Stimulated activated CD4-positive, alpha-beta T cell treated with anti-CD3 and anti-CD28 coated beads, Interleukin-4, amount 100 ng/mL, for 1 hour (primary cell): ENCODE measurements at places on chromosomes 12 and 14.
A peak's percentile ranks its signal among the peaks of the same experiment; 100 is the strongest.

DNA sequence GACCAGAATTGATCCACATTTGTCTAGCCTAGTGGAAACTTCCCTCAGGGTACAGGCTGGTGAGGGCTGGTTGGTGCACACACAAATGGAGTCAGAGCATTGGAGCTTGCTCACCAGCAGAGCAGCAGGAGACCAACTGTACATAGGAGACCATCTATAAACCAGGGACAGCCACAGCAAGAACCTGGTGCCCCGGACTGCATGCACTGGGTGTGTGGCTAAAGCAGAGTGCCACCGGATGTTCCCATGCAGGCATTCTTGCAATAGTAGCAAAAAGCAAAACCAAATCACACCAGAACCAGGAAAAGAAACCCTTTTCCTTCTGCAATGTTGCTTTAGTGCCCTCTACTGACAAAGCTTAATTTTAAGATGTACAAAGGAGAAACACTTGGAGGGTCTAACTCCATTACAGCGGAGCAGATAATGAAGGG, 136.4 kb downstream of the MDGA2 start:
- DNase-seq, result no peak

DNA sequence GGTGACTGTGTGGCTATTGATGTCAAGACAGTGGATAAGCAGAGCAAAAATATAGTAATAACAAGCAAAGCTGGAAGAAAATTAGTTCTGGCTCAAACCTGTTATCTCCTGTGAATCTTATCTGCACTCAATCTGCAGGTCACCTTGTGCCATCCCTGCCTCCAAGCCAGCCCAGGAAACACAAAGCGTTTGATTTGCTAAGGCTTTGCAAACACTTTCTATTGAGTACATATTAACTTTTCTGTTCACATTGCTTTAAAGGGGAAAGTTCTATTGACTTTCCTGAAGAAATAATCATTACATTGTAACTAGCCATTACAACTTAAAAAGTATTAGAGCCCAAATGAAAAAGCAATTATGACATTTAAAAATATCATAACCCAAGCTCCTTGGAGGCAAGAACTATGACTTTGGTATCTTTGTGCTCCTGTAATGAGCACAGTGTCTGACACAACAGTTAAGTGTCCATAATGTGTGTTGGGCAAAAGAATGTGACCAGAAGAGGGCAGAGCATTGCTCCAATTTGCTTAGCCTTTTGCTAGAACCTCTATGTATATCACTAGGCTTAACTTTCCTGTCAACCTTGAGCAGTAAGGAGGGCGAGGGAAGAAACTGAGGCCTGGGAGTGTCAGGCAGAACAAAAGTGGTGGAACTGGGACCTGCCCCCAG, 24.7 kb downstream of the SERPINA3 start:
- no peak for DNase-seq

DNA sequence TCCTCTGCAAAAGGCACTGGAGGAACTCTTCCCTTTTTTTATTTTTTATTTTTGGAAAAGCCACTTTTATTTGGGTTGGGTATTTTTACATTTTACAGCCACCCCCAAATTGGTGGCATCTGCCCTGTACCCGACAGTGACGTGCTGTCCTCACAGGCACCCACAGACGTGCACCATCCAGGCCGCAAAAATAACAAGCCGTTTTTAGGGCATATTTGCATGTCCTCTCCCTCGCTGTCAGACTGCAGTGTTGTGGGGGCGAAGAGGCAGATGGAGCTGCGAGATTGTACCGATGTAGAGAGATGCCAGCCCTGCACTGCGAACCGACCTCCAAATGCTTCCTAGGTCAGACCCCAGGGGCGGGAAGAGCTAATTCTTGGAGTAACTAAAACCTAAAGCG, 12.2 kb downstream of the JDP2 start:
- no peak for DNase-seq

GRCh38 chr14:100215330-100215885, 23.5 kb upstream of the YY1 start:
- no peak for DNase-seq

- no peak for DNase-seq
These were observed 35.2 kb downstream of the RNFT2 start for GRCh38 chr12:116773276-116773731.

- no peak for DNase-seq
These were observed 895.8 kb downstream of the RPS29 start for GRCh38 chr14:48690349-48690748.

GRCh38 chr14:30238936-30239335, 311.3 kb upstream of the PRKD1 start:
- DNase-seq, result no peak

- no peak for DNase-seq
These were observed 478.2 kb downstream of the TMEM117 start for GRCh38 chr12:44314007-44314500.

- no peak for DNase-seq
These were observed 227.2 kb upstream of the TBX3 start for GRCh38 chr12:114911196-114911595.

DNA sequence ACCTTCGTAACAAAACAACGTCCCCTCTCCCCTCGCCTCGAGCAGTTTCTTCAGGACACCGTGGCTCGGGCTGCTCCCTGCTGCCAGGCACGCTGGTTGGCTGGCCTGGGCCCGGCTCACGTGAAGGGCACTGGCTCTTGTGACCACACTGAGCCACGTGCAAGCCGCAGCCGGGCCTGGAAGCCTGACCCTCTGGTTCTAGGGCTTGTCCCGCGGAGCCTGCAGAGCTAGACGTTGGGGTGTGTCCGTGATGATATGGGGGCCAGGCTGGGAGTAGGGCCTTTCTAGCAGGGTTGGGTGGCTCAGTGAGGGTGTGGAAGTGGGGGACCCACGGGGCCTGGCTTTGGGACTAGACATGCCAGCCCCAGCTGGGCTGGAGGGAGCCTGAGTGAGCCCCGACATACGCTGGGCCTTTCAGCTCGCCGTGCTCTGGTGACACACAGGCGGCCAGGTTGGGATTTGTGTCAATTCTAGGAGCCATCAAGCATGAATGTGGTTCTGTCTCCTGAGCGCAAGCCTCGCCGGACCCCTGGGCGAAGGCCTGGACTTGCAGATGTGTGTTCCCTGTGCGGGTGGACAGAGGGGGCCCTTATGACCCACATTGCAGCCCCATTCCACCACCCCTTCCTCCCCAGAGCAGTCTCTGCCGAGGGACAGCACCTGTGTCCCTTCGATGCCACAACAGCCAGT, 13.6 kb upstream of the AMN start:
- no peak for DNase-seq

GRCh38 chr12:78149459-78149858, 318.8 kb downstream of the NAV3 start:
- no peak for DNase-seq

- no peak for DNase-seq
These were observed 121.7 kb downstream of the PAPOLA start for GRCh38 chr14:96623676-96624484.

GRCh38 chr14:49808780-49809179, 40.8 kb downstream of the KLHDC2 start:
- DNase-seq, result no peak

- DNase-seq, result no peak
These were observed 932.6 kb upstream of the TMEM132C start for GRCh38 chr12:127334365-127334764.

- no peak for DNase-seq
These were observed 120.2 kb upstream of the RFLNA start for GRCh38 chr12:124174451-124175348.

- no peak for DNase-seq
These were observed 1.3 kb downstream of the TNFAIP2 start for GRCh38 chr14:103124501-103125001.

GRCh38 chr12:105721051-105721825, 390.7 kb downstream of the C12orf75 start:
- DNase-seq, result no peak

- no peak for DNase-seq
These were observed 181.0 kb upstream of the RGS6 start for GRCh38 chr14:71751264-71751663.

DNA sequence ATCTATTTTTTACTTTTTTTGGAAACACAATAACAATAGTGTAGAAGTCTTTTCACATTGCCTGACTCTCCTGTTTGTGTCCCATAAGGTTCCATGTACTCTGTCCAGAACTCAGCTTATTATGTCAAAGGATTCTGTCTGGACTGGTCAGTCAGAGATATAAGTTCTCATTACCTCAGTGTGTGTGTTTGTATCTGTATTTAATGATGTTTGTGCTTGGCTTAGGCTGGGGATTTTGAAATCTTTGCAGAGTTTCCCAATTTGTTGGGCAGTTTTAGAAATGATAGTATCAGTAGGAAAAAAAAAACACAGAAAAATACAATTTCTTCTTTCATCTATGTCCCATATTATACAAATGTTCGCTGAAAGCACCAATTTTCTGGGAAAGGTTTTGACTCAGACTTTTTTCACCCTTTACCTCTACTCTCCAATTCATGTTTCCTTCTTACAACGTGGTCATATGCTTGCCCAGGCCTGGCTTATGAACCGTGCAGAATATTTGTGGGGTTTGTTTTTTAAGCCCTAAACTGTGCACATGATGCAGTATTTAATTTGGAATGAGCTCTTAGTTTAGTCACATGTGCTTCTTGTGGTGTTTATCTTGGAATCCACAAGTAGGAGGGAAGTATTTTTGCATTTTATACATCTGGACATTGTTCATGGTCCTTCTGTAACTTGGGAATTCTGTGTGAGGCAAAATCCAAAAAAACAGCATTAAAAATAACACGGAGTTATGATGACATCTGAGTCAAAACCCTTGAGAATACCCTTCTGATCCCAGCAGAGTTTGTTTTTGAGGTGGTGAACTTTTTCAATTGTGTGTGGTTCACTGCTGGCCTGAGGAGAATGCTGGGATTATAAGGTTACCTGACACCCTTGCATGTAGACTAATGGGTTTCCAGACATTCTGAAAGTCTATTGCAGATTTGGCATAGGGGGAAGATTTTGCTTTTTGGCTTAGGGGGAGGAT, 121.2 kb downstream of the RAD51B start:
- no peak for DNase-seq

DNA sequence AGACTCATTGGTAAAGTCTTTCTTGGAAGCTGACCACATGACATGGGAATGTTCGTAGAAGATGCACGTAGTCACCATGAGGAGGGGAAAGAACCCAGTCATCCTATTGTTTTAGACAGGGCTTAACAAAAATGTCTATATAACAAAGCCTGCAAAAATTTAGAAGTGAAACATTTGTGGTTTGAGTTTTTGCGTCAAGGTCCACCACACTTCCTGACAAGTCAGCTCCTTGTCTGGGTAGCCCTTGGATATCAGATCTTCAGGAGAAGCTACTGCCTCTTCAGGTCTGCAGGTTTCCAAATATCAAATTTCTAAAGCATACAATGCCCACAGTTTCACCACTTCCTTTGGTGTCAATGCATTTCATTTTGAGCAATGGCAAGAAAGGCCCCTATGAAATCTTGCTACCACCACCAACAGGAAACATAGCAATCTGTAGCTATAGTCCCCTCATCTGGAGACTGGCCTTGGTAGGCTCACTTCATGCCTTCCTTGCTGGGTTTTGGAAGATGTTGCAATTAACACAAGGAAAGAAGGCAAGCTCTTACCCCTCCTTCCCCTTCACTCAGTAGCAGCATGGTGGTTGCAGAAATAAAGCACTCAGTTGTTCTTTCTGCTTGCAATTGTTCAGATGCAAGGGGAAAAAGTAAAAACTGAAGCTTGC, 235.2 kb downstream of the PCNX1 start:
- no peak for DNase-seq

GRCh38 chr14:96170961-96171592, 33.6 kb upstream of the BDKRB2 start:
- no peak for DNase-seq

GRCh38 chr14:33836203-33836899, 114.5 kb downstream of the EGLN3 start:
- no peak for DNase-seq

DNA sequence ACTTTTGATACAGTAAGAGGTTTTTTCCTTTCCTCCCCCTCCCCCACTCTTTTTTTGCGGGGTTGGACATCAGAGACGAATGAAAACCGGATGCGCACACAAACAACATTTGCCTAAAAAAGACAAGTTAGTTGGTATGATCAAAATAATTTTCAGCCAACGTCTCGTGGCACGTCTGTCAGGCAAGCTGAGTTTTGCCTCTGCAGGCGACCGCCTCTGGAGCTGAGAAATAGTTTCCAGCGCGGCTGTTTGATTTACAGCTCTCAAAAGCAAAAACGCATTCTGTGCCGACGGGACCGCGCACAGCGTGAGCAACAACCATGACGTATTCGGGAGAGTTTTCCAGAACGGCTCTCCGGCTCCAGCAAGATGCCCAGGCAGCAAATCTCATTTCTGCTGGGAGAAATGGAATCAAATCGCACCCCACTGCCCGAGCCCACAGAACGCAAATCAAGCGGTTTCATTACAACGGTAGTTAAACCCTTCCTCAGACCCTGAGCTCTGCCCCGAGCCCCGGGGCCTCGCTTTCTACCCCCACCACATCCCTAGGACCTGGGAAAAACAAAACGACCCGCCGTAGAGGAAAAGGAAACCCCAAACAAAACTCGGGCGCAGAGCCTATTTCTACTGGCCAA, 14.2 kb upstream of the CALM1 start:
- peak; percentile 67 for DNase-seq

DNA sequence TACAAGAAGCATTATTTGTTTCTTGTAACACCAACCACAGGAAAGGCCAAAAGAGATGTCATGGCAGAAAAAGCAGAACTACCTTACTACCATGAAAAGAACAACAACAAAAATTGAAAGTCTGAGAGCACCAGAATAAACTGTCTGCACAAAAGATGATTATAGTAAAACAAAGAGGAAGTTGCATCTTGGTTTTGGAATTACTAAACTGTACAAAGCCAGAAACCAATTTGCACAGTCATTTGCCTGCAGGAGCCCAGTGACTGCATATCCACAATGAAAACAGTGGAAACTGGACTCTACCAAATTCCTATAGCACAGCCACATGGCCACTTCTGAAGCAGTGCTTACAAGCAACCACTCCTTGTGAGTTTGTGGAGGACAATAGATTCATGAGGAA, 276.2 kb downstream of the SSPN start:
- DNase-seq, result no peak

DNA sequence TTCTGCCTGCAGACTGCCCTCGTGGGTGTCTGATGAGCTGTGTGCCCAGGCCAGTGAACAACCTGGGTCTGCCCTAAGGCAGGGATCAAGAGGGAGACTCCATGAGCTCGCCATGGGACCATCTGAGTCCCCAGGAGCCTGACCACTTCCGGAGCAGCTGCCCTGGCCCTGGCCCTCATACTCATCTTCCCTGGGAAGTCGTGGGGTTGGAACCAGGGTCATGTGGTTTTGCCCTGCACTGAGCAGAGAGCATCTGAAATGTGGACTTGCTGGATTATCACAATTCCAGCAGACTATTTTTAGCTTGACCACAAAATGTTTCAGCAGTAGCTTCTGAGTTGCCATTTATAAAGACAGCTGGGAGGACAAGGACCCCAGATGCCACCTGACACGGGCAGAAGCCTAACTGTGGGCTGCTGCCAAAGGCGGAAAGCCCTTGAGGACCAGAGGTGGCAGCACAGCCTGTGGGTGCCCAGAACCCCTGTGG, 6.7 kb downstream of the BTBD6 start:
- no peak for DNase-seq

GRCh38 chr14:88437658-88438057, 52.2 kb downstream of the SPATA7 start:
- no peak for DNase-seq
